ENCODE measurements at places on chromosomes 11 and 22.

GRCh38 chr22:26464312-26464711 is 19.3 kb downstream of the HPS4 start:
- DNase-seq: no peak

DNA sequence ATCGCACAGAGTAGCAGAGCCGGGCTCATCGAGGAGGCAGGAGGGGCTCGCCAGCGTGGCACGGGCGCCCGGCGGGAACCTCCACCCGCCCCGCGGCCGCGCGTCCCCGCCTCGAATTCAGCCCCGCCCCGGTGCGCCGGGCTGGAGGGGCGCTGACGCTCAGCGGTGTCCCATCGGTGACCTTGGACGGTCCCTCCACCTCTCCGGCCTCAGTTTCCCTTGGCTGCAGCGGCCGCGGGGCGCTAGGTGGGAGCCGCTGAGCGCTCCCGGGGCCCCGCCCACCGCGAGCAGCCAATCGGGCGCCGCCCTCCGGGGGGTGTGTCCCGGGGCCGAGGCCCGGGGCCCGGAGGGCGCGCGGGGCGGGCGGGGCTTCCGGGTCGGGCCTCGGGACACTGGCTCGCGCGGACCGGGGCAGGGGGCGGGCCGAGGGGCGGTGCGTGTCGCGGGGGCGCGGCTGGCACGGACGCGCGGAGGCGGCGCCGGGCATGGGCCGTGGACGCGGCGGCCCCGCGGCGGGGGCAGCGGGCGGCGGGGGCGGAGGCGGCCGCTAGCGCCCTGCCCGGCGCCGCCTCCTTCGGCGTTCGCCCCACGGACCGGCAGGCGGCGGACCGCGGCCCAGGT is at the start of gene PPARA:
TSS of gene PPARA (plus strand) at position 493 of the 621 bp plus-strand sequence. CDS start 47,858 bp downstream, outside the sequence.
- peak; percentile 78 for DNase-seq

GRCh38 chr11:66068154-66068821 is 1.8 kb upstream of the PACS1 start:
- DNase-seq: peak; percentile 62

- DNase-seq: no peak
Measured at GRCh38 chr22:39109361-39109760, 12.3 kb downstream of the APOBEC3H start.

DNA sequence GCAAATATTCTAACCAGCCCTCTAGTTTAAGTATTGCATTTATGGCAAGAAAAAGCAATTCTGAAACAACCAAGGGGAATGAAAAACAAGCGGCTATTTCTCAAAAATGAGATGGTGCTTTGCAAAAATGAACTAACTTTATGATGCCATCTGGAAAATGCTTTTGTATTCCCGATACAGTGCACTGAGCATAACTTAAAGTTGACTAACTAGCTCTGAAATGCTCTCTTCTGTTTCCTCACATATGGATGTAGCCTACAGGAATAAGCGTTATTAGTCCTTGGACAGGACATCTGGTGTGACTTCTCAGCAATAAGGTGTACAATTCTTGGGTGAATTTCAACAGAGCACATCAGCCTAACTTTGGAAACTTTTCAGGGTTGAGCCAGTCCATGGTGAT is 228.2 kb upstream of the DDI1 start:
- no peak for DNase-seq

GRCh38 chr22:44606126-44606525 is 95.9 kb upstream of the PRR5 start:
- no peak for DNase-seq

GRCh38 chr11:96037405-96037949 is 113.6 kb upstream of the MTMR2 start:
- DNase-seq: no peak

DNA sequence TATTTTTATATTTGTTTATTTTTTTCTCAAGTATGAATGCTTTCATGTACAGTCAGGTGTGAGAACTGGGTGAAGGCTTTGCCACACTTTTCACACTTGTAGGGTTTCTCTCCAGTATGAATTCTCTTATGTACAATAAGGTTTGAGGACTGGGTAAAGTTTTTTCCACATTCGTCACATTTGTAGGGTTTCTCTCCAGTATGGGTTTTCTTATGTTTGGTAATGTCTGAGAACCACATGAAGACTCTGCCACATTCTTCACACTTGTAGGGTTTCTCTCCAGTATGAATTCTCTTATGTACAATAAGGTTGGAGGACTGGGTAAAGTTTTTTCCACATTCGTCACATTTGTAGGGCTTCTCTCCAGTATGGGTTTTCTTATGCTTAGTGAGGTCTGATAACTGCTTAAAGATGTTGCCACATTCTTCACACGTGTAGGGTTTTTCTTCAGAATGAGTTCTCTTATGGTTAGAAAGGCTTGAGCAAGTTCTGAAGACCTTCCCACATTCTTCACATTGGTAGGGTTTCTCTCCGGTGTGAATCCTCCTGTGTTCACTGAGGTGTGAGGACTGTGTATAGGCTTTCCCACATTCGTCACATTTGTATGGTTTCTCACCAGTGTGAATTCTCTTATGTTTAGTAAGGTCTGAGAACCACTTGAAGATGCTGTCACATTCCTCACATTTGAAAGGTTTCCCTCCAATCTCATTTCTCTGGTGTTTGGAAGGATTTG is 19.7 kb downstream of the ZNF195 start:
- DNase-seq: no peak

DNA sequence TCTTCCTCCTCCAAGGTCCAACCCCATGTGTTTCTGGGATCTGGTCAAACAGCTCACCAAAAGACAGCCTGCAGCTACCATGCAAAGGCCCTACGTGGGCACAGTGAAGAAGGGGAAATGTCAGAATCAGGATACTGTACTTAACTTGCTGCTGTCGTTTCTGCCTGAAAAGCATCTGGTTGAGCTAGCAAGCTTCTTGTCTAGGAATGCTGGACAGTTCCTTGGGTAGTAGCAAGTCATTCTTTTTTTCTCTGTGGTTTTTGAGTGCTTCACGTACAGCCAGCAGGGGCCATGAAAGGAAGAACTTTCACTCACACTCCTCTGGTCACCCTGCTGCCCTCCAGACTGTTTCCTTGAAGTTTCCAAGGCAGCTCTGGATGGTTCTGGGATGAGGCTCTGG is 24.7 kb downstream of the RCOR2 start:
- DNase-seq: no peak

DNA sequence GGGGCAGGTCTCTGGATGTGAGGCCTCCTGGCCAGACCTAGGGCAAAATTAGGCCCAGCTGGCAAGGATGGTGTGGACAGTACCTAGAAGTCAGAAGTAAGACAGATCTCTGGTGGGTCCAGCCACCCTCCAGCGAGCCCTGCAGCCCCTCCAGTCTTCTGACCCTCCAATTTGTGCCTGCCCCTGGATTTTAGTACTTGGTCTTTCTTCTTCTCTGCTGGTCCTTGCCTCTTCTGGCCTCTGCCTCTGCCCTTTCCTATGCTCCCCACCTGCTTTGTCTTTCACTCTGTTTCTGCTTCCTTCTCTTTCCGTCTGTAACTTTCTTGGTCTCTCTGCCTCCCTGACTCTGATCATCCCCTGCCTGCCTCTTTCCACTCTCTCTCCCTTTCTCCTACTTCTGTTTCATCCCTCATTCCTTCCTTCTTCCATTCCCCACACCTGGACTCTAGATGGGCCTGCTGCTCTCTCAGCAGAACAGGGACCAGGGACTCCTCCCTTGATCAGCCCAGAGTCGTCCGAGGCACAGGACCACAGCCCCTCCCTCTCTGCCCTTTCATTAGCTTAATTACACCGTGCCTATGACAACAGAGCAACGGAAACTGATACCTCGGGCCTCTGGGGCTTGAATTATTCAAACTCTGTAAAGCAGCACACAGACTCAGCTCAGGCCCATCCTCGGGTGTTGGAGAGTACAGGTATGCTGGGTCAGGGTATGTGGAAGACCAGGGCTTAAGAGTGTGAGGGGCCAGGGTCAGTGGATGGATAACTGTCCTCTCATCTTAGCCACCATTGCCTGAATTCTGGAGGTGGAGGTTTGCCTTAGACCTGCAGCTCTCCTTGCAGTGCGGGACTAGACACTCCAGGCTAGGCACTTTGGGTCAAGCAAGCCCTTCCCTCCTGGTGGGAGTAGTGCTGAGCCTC is at the start of gene CHRNA10:
TSS of gene CHRNA10 (minus strand) at position 51 of the 921 bp plus-strand sequence. CDS start 72 bp downstream, outside the sequence.
- no peak for DNase-seq

DNA sequence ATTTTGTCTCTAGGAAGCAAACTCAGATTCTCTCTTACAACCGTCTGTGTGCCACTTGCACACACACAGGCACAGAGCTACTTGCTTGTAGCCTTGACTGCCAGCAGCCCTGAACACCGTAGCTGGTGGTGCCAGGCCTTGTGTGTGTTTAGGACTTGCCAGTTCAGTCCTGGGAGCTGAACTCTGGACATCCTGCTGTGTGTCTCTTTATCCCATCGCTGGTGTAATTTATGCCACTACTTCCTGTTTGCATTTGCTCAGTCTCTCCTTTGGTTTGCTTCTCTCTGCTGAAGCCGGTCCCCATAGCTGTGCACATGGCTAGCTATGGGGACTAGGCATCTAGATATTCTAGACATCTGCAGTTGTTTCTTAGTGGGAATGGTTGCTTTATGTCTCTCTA is 24.0 kb downstream of the MARK2 start:
- DNase-seq: no peak

DNA sequence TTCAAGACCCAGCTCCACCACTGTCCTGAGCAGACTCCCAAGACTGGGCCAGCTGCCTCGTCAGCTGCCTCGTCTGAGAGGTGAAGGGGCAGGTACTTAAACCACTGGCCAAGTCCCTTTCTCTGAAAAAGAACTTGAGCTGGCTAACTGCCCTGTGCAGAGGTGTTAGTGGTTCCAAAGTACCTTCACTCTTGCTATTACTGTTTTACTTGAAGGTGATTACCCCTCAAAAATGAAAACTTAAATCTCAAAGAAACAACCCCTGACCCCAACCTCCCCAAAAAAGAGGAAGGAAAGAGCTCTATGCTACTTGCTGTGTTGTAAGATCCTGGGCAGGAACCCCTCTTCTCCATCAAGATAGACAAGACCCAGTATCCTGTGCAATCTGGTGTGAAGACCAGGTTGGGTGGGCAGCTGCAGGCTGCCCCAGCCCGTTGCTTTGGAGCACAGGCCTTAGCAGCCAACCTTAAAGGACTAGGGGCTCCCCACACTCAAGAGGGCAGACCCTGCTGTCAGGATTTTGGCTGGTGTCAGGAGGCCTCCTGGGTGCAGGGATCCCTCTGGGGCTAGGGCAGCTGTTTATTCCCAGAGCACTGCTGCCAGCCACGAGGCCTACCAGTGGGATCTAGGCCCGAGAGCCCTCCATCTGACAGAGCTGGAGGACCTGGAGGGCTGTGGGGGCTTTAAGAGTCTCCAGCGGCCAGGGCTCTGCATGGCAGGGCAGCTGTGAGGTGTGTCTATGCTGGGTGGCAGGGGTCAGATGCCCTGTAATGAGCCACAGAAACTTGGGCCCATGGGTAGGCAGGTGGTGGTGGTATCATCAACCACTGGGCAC is 13.0 kb downstream of the GUCD1 start:
- DNase-seq: no peak

- no peak for DNase-seq
Measured at GRCh38 chr11:62857541-62857982, 18.2 kb upstream of the WDR74 start.

GRCh38 chr11:34359548-34359891 is 1.7 kb upstream of the ABTB2 start:
- no peak for DNase-seq

DNA sequence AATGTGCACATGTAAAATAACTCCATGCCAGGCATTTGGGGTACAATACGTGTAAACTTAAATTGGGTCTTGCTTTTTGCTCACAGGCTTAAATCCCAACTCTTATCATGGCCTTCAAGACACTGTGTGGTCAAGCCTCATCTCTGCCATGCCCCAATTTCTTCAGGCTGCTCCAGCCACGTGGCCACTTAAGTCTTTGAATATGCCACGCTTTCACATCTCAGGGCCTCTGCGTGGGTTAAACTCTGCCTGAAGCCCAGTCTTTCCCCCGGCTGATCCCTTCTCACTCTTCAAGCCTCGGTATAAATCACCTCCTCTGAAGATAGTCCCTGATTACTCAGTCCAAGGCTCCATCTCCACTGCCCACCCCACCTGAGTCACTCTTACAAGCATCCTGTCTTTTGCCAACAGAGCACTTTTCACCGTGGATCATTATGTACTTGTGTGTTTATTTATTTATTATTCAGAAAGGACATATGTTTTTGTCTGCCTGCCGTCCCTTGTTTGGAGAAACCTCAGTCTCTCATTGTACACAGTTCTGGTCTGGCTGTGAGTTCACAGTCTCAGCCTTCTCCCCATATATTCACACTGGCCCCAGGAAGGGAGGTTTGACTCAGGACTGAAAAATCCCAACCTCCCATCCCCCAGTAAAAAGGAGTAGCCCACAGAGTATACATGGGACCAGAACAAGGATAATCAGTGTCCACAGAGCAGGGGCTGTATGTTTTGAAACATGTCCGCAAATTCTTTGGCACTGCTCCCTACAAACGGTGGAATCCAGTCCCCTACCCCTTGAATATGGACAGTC is 344.7 kb downstream of the MN1 start:
- DNase-seq: no peak

DNA sequence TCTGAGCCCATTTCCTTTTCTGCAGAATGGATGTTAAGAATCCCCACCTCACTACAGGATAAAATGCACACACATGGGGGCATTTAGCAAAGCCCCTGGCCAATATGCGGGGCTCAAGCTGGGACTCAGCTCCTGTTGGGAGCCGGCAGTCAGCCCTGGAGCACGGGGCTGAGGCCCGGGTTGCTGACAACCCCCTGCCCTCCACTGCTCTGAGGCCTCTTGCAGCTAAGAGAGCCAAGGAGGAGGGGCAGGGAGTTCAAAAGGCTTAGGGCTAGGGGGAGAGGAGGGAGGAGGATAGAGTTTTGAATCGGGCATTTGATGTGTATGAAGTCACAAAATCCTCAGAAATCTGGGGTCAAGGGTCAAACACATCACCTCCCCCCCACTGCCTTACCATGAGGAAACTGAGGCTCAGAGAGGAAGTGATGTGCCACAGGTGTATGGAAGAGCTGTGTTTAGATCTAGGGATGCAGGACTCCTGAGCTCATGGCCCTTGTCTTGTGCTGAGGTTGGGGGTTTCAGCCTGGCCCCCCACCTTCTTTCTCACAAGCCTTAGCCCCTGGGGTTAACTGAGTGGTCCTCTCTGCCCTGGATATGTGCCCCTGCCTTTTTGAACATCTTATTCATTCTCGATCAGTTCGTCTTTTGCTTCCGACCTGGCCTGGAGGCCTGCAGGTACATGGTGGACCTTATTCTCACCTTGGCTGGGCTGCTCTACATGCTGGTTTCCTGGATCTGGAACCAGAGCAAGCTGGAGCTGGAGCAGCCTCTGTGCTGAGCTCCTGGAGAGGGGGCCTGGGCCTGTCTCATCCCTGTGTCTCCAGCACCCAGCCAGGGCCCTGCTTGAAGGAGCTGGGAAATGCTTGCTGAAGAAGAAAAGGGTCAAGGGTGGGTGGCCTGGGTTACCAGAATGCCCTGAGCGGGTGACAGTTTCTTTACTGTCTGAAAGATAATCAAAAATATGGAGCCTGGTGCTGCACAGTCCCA is 80.3 kb downstream of the LRRC32 start:
- no peak for DNase-seq

DNA sequence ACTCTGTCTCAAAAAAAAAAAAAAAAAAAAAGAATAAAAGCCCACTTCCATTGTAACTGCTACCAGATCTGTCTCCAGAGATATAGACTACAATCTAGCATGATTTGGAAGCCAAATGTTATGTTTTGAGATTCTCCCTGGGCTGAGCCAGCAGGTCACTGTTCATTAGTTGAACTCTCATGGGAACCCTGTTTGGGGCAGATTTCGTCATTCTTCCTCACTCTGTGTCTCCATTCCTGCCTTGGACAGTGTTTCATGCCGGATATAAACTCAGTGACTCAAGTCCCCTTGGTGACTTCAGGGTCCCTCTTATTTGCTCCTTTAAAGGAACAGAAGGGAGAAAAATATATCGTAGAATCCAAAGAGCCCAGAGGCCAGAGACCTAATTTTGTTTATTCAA is 378.1 kb downstream of the LARGE1 start:
- DNase-seq: no peak

All from stimulated activated CD8-positive, alpha-beta memory T cell treated with anti-CD3 and anti-CD28 coated beads, Interleukin-7, amount 100 ng/mL, for 1 hour (primary cell).